Hematopoietic multipotent progenitor cell treated with erythropoietin and hydrocortisone succinate and interleukin-3 and kit ligand, for 8 days (in vitro differentiated cells): ENCODE measurements at places on chromosomes 2 and 18.

DNA sequence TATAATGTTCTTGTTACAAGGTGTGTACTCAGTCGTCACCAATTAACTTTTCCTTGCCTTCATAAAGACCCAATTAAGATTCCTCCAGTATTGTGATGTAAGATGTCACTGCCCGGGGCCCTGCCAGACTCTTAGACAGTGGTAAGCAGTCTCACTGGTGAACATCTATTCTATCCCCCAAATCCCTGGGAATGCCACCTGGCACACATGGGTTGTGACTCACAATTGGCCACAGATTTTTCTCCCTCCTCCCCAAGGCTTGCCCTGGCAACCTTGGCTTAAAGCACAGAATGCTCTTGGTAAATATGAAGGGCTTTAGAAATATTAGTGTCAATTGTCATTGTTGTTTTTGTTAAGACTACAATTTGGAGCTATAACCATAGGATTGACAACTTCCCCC, 287.9 kb downstream of the ETAA1 start:
- DNase-seq = no peak

DNA sequence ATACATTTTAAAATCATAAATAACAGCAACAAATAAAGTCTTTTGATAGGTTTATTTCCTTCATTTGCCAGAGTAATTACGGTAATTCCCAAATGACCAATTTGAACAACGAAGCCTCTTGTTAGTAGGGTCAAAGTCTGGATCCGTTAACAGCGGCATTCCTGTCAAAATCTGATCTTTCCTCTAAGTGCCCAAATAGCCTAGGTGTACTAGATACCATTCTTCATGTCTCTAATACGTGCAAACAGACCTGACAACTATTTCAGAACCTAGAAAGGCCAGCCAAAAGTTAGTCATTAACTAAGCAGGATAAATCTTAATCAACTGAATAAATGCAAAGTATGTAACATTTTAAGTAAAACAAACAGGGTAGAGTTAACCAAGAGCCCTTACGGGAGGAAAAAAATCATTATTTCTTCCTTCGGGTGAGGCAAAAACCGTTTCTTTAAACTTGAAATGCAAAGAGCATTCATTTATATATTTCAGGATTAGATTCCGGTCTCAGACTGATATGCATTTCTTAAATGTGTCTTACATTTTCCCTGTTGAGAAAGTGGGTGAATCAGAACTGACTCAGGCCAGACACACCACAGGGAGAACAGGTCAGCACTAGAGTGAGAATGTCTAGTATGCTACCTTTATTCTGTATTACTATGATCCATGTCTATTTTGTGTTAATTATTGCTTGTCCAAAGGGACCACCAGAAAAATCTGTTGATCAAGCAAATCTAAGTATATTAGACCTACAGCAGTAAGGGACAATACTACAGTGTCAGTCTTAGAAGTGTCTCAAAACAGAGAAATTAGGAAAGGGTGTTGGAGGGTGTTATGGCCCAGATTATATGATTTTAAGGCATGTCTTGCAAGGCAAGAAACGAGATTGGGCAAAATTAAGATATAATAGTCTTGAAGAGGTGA, 141.5 kb upstream of the NDUFV2 start:
- no peak for DNase-seq

GRCh38 chr18:7844418-7844817, 277.3 kb downstream of the PTPRM start:
- no peak for DNase-seq

DNA sequence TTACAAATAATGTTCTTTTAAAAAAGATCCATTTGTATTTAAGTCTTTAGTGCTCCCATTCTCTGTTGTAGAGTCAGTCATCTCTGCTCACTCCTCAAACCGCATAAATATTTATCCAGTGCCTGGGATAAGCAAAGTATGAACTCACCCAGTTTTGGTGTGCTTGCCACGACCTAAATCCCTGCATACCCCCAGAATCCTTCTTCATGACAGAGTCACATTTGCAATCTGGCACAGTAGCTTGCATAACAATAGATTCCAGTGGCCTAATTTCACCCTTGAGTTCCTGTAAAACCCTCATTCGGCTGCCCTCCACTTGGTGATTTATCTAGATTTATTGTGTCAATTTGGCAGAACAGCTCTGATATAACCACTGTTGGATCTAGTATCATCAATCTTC, 92.9 kb downstream of the DTNA start:
- DNase-seq = no peak
